ENCODE measurements at places on chromosomes 3 and 15.

DNA sequence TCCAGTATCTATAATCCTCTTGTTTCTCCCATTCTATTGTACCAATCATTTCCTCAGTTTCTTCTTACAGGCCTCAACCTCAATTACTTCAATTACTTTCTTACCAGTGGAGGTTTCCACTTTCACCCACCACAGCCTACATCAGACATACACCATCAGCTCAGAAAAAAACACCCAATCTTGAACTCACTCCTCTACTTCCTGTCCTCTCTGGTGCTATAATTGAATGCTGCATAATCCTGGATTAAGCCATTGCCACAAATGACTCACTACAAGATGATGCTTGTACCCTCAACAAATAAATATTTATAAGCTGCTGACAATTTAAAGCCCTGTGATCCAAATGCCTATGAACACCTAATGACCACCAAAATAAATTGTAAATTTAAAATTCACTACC lies 18.5 kb downstream of the RYK start:
- DNase-seq = no peak

- no peak for DNase-seq
Measured at GRCh38 chr15:73683777-73684580, at the start of gene CD276. TSS of gene CD276 (plus strand) at chr15:73684383. CDS start at chr15:73699640, 15,257 bp downstream.

- no peak for DNase-seq
Measured at GRCh38 chr3:8324747-8325146, 176.9 kb upstream of the LMCD1 start.

DNA sequence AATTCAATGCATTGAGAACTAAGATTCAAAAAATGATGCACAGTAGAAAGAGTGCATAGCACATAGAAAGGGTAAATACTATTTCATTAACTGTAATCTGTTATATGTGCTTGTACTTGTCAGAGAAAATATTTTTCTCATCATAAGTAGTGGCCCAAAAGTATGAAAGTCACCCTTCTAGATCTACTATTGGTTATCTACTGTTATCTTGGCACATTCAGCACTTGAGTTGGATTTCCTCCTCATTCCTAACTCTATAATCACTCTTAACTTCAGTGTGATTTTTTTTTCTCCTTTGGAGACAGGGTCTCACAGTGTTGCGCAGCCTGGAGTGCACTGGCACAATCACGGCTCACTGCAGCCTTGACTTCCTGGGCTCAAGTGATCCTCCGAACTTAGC lies 194.4 kb downstream of the PCCB start:
- DNase-seq = no peak

DNA sequence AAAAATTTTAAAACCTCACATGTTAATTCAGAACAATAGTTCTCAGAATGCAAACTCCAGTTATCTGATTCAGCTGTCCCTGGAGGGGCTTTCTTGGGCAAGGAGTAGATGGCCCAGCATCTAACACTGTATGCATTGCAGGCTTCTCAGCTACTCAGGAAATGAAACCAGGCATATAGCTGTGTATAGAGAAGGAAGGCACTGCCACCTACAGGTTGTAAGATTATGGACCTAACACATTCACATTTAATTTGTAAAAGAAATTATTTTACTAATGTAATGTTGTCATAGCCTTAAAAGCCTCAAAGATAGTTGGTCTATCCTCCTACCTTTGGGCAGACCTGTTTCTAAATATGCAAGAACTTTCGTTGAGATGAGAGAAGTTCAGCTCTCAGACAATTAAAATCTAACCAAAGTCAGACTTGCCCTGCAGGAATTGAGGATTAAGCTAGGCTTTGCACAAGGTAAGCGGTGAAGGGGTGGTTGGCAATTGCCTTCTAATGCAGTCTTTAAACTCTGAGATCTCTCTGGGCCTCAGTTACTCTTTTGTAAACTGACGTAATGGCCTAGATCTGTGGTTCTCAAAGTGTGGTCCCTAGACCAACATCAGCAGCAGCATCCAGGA lies 132.8 kb upstream of the SLC24A5 start:
- DNase-seq = peak; percentile 11

- DNase-seq = no peak
Measured at GRCh38 chr15:56963126-56963525, 44.7 kb downstream of the TCF12 start.

DNA sequence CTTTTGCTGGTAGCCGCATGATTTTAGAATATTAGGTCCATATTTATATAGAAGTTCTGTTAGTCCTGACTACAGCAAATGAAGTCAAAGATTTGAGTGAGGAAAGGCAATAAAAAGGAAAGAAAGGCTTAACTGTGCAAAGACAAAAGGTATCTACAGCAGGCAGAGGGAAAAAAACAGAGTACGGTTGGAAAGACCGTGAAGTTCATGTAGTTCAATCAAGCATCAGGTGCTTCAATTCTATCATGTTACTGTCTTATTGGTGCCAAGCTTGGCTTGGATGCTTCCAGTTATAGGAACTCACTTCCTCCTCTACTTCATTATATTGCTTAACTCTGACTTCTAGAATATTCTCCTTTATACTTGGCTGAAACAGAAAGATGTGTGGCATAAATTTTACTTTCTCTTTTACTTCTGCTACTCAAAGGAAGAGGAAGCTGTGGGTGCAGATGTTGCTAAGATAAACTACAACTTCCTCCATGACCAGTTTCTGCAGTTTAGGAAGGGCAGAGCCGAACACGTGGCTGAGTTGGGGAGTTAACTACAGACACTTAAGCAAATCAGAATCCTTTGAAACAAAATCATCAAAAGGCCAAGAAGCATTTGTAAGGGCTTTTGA lies 72.6 kb upstream of the ZBED2 start:
- no peak for DNase-seq

- DNase-seq = no peak
Measured at GRCh38 chr3:154214306-154214705, 93.1 kb downstream of the ARHGEF26 start.

DNA sequence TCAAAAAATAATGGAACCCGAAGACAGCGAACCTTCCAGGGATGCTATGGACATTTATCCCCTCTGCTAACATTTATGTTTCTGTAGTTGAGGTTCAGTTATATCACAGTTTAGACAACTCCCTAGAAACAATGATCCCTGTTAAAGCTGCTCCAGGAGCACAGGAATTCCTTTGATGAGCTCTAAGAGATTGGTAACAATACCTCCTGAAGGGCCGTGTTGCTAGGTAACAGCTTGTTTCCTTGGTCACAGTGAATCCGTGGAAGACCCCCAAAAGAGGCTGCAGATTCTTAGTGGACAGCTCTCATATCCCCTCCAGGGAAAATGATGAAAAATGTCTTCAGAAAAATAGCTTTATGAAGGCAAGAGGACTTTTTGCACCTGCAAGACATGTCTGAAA lies 160.2 kb downstream of the SERPINI1 start:
- DNase-seq = no peak

GRCh38 chr3:66299891-66300290 lies 79.1 kb downstream of the SLC25A26 start:
- no peak for DNase-seq

DNA sequence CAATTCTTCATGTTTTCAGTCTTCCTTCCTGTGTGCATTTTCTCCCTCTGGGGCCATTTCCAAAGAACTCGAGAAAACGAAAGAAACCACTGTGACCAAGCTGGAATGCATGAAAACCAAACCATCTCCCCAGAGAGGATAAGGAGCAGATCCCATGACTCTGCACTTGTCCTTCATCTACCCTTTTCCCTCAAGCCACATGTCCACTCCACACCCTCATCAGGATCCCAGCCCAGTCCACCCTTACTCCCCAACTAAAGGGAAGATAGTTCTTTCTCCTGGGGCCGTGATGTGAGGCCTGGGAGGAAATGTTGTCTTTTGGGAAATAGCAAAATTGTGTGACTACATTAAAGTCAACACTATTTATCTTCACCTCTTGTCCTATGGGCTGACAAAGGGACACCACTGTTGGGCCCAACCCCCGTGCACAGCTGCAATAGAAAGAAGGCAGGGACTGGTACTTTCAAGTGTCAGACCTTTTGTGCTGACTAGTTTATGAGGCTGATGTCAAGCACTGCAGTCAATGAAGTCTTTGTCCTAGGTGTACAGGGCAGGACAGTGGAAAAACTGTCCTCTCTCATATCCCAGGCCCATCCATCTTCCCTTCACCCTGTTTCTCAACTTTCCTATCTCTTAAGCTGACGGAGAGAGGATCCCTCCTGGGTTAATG lies 487.1 kb upstream of the NR2F2 start:
- no peak for DNase-seq

DNA sequence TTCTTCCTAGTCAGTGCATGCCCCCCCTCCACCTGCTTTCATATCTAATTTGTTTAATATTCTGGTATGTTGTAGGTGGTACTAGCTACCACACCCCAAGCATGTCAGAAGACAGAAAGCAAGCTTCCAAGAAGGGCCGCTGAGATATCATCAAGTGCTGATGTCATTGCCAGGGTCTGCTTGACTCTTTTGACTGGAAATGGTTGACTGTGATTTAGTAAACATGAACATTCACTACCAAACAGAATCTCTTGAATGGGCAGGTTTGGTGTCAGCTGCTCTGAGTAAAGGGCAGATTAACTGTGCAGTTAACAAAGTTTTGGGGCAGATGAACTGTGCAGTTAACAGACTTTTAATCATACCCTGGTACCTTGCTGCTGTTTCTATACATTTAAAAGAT lies 244.2 kb upstream of the SATB1 start:
- DNase-seq = no peak

- no peak for DNase-seq
Measured at GRCh38 chr3:132821314-132821713, 99.1 kb upstream of the NPHP3 start.

DNA sequence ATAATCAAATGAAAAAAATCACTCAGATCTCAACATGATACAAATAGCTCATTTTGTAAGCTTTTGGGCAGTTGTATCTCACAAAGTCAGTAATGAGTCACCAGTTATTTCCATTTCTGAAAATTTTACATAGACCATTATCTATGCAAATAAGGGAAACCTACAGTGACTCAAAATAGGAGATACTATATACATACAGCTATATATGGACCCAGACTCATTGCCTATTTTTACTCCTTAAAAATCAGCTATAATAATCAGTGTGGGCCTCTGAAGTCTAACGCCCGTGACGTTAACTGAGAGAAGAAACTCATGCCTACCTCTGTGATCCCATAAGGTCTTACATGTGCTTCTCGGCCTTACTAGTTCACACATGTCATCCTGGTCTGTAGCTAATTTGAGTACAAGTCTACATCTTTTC lies 31.6 kb downstream of the LRIG1 start:
- no peak for DNase-seq

DNA sequence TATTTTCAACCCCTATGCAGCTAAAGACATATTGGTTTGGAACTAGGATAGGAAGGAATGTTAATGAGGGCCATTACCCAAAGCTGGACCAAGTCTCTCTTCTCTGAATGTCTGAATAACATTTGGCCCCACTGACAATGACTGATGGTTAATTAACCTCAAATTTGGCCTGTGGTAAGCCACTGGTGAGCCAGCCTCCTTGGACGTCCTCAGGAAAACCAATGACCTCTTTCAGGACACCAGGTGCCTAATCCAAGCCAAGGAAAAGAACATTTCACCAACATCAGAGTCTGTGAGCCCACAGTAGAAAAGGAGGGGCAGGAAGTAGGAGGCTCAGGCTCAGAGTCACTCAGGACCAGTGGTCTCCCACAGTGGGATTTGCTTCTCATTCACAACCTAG lies 56.4 kb upstream of the ETV5 start:
- DNase-seq = no peak

- no peak for DNase-seq
Measured at GRCh38 chr3:81744366-81744765, 17.1 kb downstream of the GBE1 start.

DNA sequence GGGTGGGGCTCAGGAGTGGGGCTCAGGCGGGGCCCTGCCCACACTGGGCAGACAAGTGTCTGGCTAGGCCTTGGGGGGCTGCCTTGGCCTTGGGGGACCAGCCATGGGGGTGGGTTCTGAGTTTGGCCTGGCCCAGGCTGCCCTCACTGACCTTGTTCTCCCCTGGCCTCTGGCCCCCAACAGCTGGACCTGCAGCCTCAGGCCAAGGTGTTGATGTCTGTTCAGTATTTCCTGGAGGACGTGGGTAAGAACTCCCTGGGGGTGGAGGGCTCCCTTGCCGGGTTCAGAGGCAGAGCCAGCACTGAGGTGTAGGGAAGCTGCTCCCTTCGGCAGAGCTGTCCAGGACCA lies 20.0 kb downstream of the PRKCD start:
- DNase-seq = no peak

Measured in DMS79 (cell line).